ENCODE measurements at places on chromosomes 6 and 20.

DNA sequence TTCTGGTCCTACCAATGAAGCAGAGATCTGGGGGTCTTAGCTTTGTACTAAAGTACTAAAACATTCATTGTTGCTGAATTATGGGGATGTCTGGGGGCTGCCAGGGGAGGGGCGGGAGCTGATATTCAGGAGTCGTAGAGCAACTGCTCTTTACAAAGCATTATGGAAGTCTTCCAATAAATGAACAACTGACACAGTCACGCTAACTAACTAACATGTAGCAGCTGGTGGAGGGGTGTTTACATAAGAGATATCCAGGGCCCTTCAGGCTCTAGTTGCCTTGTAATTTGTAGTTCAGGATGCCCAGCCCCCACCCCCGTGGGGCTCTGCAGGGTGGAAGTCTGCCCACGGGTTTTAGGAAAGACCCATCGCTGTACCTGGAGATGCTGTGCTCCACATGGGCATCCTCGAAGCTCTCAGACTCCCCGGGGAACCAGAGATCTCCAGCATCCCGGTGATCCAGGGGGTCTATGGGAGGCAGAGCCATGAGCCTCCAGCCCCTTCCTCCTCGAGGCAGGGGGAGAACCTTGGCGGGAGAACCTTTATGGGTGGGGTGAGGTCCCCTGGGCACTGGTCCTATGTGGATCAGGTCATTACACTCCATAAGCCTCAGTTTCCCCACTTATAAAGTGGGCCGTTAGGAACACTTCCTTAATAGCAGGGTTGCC is 3.4 kb downstream of the TREM2 start:
- no peak for DNase-seq

GRCh38 chr6:159080217-159080976 is 35.6 kb upstream of the TAGAP start:
- DNase-seq: no peak

- DNase-seq: peak; percentile 75
Measured at GRCh38 chr6:148723484-148723883, 23.3 kb upstream of the UST start.

DNA sequence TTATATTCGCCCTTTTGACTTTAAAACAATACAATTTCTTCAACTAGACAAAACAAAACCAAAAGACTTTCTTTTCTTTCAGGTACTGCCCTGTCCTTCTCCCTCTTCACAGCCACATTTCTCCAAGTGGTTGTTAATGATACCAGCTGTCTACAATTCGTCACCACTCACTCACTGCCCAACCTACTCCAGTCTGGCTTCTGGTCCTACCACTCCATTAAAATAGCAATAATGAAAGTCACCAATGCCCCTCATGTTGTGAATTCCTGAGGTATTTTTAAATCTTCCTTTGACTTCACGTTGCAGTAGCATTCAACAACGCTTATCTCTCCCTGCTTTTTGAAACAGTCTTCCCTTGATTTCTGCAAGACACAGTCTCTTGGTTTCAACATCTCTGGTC is 11.6 kb upstream of the MAN1A1 start:
- DNase-seq: no peak

GRCh38 chr6:111888928-111889695 is 15.9 kb upstream of the FYN start:
- DNase-seq: peak; percentile 46
